ENCODE measurements at places on chromosomes 5 and 9. TPM values are rescaled to one million over a fixed set of nuclear protein-coding genes. Genes with fewer than 3 reads are reported as not detected.

IRX1 gene
- not detected for total RNA-seq

DNA sequence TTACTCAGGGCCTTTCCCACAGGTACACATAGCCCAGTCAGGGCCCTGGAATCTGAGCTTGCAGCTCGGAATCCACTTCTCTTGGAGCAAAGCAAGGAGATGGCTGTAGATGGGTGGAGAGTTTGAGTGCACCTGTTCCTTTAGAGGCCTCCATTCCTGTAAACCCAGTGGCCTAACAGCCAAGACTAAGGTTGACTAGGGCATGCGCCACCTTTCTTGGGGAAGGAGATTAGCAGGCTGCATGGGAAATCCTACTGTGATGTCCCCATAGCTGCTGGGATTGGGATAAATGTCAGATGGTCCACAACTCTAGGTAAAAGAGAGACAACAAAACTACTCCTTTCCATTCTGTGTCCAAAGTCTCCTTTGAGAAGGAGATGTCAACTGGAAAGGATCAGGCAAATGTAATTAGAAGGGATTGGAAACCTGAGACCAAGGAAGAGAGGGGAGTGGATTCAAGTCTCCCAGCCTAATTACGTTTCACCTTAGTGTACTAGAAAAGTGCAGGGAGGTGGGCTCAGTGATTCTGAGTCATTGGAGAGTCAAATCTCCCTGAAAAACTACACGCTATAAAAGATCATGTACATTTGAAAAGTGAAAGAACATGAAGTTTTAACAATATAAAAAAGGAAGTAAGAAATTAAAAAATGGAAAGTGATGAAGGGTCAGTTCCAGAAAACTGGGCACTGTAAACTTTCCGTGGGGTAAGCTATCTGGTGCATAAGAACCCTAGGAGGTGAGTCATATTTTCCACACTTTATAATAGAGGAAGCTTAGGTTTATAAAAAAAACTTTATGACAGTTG lies 104.2 kb downstream of the SEC61B start:
- no peaks in the 10 kb centered on the region for H3K36me3 ChIP-seq
- H3K4me1 ChIP-seq, result no peaks in the 10 kb centered on the region
- no peak overlapping the region for H3K4me3 ChIP-seq
- DNase-seq, result no peak

GRCh38 chr5:44839018-44839681 lies 30.4 kb downstream of the MRPS30 start:
- H3K4me1 ChIP-seq, result peaks cover 7% of the 10 kb centered on the region
- H3K27ac ChIP-seq, result no peak overlapping the region
- no peak for DNase-seq
- H3K27me3 ChIP-seq, result no peaks in the 10 kb centered on the region
- H3K36me3 ChIP-seq, result no peaks in the 10 kb centered on the region
- no peak overlapping the region for H3K4me3 ChIP-seq

- peaks cover 45% of the 10 kb centered on the region for H3K4me1 ChIP-seq
- peak; percentile 58 for DNase-seq
- no peaks in the 10 kb centered on the region for H3K27me3 ChIP-seq
- H3K4me3 ChIP-seq, result peak overlapping the region; percentile 39
- peak overlapping the region; percentile 95 for H3K27ac ChIP-seq
Observed at GRCh38 chr9:112119225-112120029, 55.7 kb downstream of the SUSD1 start.

OTP gene
- total RNA-seq, result not detected

GRCh38 chr5:16810208-16810854 lies 125.8 kb downstream of the MYO10 start:
- H3K36me3 ChIP-seq, result peaks cover 44% of the 10 kb centered on the region
- H3K4me1 ChIP-seq, result peaks cover 54% of the 10 kb centered on the region
- DNase-seq, result no peak

All from Calu3 (cell line).